ENCODE measurements at places on chromosomes 1 and 21.

- DNase-seq: no peak
Observed at GRCh38 chr1:39652105-39652504, 12.7 kb upstream of the HEYL start.

DNA sequence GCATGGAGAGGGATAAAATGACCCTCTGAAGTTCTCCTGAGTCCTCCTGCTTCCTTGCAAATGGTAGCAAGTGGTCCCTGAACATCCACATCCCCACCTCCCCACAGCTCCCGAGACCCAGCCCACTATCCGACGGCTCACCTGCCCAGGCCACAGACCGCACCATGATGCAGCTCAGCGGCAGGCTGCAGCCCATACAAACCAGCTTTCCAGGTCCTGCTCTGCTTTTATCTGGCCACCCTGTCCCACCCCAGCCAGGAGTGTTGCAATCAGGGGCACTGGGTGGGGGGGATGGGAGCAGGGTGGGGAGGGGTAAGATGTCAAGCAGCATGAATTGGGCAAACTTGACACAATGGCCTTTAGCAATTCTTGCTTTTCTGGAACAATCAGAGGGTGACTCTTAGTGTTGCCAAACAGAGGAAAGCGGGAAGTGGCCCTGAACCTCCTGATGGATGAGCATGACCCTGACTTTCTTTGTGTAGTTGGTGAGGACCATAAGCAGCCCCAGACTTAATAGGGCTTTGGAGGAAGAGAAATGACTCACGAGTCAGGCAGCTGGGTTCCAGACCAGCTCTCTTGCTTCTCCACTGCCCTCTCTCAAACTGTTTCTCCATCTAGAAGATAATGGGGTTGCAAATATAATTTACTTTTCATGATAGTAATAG is at the start of gene CHIT1:
Gene CHIT1, minus strand, starts transcription at position 203 of the 665 bp plus-strand sequence. Its CDS starts 37 bp downstream, at position 166.
- DNase-seq: no peak

DNA sequence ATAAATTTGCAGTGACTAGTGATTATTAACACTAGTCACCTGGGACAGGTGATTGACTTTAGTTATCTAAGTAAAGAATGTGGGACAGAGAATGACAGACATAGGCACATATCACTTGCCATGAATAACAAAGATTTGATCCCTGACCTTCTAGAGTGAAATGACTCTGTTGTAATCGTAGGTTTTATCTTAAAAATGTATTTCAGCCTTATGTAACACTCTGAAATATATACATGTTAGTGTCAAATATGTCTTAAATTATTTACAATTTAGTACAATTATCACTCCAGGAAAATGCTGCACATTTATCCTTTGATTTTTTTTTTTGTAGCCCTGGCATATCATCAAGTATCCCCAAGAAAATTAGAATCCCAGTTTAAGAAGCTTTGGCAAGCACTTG is 186.4 kb upstream of the PTGFR start:
- no peak for DNase-seq

DNA sequence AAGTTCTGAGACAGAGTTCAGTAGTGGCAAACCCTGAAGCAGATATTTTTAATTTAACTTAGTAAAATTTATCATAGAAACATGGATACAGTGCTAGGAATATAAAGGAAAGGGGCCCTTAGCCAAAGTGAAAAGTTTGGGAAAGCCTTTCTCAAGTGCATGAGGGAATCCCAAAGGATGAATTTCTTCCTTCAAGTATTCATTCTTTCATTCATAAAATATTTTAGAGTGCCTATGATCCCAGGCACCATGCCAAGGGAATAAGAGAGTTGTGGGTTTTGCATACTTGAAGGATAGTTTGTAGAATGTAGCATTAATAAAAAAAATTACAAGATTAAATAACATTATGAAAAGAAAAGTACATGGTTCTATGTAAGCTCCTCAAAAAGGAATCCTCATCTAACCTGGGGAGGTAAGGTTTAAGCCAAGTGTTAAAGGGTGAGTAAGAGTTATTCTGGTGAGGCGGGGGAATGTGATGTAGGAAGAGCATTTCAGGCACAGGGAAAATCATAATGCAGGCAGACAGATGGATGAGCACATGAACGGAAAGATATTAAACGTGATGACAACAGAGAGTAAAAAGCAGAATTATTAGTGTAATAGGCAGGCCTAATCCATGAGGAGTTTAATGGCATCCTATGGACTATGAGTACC is 40.4 kb upstream of the NTNG1 start:
- DNase-seq: no peak

- DNase-seq: no peak
Observed at GRCh38 chr1:1302006-1302430, 5.7 kb downstream of the ACAP3 start.

DNA sequence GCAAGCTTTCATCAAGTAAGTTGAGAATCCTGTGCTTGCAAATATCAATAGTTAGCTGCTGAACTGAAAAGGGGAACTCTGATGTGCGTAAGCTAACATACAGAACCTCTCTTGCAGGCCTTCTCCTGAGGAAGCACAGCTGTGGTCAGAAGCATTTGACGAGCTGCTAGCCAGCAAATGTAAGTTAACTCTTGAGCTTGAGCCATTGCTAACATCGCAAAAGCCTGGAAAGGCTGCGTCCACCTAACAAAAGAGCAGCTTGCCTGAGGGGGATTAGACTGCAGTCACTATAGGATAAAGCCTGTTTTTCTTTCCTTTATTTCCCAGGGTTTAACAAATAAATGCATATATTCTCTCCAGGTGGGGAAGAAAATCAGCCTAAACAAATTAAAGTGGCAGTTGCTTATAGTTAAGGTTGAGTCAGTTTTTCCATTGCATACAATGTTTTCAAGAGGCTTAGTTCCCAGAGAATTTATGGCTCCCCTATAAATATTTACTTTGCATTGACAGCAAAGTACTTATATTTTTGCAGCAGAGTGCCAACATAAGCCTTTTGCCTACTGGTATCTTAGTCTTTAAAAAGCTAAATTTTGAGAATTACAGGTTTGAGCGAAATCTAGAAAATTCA is 1.5 kb downstream of the RGS2 start:
- DNase-seq: no peak

DNA sequence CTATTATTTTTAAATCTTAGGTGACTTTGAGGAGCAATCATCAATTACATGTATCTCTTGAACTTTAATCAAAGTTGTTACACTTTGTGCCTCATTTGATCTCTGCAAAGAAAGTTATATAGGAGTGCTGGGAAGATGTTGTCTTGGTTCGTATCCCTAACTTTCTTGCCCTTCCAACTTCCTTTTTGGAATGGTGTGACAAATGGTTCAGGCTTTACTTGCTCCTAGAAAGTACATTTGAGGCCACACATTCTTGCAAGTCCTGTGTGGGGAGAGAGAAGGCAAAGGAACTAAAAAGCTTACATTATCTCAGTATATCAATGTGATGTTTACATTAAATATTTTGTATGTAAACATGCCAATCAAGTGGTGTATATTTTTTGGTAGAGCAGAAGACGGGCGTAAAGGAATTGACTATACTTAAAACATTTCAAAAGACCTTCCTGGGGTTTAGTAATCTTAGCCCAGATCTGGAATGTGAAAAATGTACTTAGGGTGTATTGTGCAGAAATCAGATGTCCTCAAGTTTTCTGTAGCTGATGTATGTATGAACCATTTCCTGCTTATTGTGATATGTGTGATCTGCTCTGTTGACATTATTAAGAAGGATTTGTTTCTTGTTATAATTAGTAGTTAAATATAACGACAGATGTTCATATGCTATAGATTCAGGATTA is 59.2 kb downstream of the USP25 start:
- DNase-seq: no peak

DNA sequence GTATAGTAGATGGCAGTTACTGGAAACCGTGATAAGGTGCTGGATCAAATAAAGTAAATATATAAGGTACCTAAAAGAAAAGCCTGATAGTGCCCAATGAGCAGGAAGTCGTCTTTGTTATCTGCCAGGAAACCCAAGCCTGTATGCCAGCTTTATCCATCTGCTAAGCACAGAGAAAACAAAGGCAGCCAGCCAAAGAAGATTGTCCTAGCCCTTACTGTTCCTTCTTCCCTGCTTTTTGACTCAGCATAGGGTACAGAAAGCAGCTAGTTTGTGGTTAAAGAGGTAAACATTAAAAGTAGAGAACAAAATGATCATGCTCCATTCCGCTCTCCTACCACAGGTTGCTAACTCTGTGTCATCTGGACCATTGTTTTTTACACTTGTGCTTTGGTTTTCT is 10.1 kb downstream of the KRTAP22-2 start:
- DNase-seq: no peak

GRCh38 chr21:33023574-33024200 is 2.0 kb upstream of the OLIG2 start:
- DNase-seq: no peak

- DNase-seq: no peak
Observed at GRCh38 chr1:224294775-224295174, 35.2 kb downstream of the NVL start.

GRCh38 chr1:180905927-180906326 is 6.8 kb upstream of the KIAA1614 start:
- no peak for DNase-seq

DNA sequence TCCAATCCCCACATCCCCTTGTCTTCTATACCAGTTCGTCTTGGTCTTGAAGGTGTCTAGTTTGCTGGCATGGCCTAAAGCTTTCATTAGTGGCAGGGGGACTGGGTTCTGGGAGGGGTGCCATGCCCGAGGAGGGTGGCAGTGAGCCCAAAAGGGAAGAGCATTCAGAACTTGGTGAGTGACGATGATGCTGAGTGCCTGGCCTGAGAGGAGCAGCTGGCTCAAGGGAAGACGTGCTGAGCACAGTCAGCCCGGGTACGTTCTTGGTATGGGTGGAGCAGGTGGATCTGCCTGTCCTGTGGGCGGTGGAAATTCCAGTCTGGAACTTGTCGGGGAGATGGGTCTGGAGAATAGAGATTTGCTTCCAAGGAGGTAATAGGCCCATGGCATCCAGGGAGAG is 4.6 kb downstream of the FDPS start:
- no peak for DNase-seq

GRCh38 chr1:2287649-2288048 is 59.5 kb downstream of the SKI start:
- DNase-seq: no peak

- no peak for DNase-seq
Observed at GRCh38 chr1:96808191-96808590, 86.6 kb downstream of the PTBP2 start.

DNA sequence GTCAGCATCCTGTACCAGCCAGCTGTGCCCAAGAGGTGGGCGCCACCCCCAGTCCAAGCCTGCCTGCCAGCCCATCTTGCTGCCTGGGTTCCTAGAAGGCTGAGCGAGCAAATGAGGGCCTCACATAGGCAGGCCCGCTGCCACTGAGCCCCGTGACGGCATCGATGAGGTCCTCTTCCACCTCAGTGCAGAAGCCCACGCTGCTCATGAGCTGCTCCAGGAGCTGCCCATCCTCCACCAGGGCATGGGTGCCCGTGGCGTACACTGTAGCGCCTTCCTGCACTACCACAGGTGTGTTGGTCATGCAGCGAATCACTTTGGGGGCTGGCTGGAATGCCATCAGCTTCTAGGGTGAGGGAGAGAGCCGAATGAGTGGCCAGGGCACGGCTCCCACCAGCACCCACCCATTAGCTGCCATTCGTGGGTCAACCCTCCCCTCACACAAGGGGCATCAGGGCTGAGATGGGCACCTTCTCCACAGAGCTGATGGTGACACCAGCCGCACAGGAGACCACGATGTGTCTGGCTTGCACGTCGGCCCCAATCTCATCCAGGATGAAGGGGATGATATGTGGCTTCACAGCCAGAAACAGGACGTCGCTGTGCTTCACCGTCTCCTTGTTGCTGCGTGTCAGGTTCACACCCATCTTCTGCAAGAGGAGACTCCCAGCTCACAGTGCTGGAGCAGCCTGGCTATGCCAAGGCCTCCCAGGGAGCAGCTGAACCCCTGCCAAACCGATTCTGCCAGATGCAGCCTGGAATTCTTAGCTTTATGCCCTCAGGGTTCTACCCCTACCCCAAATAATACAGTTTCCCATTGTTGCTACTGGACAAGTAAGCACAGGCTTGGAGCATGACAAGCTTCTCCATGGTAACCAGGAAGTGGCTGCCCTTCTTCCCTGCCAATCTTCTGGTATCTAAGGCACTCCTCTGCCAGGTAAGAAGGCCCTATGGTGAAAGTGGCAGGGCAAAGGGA is 2.0 kb downstream of the PYCR2 start:
- no peak for DNase-seq

DNA sequence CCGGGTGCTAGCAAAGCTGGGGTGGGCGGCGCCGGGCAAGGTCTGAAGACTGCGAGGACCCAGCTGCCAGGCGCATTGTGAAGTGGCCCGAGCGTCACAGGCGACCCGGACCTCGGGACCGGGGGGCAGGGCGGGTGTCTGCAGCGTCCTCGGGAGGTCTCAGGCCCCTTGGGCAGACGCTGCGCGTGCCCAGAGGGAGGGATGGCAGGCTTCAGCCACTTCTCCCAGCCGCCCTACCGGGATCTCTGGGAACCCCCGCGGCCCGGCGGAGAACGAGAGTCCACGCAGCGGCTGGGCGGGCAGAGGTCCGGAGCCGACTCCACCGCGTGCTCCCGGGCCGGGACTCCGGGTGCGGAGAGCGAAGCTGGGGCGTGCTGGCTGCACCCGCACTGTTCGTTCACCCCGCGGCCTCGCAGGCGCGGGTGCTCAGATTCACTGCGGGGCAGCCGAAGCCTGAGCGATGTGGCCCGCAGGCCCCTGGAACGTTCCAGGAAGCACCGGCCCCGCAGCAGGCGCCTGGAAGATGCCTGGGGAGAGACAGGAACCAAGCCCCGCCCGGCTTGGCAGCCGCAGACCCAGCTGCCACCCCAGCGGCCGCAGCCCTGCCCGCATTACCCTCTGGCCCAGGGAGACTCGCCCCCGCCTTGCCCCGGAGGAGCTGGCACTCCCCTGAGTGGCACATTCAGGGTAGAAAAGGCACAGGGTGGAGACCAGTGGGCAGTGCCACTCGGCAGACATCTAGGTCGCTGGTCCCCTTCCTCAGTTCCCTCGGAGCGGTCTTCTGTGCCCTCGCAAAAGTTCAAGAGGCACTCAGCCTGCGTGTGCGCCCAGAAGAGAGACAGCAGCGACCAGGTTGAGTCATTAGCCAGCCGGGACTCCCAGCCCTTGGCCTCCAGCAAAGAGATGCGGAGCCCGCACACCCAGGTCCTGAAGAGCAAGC is at the start of gene CCDC185:
Gene CCDC185, plus strand, starts transcription at position 141 of the 940 bp plus-strand sequence. Its CDS starts 61 bp downstream, at position 202.
- DNase-seq: no peak

DNA sequence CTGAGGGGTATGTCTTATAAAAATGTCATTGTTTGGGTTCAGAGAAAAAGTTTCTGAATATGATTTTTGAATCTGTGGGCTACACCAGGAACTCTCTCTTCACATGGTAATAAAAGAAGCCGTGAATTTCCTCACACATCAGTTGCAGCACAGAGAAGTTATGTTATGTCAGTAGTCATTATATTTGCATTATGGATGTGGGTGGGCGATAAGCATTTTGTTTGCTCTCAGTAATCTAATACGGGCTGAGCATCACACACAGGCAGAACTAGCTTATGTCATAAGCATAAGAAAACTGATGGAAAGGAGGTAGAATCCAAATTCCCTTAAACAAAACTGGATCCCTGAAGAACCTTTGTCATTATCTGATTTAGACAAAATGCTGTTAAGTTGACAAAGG is 70.8 kb downstream of the PRDM2 start:
- no peak for DNase-seq

DNA sequence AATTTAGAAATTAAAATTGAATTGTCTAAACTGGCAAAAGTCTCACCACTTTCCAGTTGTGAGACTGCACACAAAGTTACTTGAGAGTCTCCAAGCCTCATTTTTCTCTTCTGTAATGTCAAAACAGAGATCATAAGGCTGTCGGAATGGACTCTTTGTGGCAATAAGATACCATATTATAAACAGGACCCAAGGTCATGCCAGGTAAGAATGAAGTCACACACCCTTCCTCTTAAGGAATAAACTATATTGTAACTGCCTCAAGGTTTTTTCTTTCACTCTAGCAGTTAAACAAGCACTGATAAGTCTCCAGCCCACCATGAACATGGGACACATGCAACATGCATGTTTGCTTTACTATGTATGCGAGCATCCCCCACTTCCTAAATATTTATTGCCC is 50.1 kb upstream of the DIRAS3 start:
- DNase-seq: no peak
